Activated naive CD4-positive, alpha-beta T cell treated with Interleukin-2 at 50 U/mL for 16 hours (primary cell): ENCODE measurements at places on chromosomes 16 and 17.

GRCh38 chr16:14125708-14126107 lies 54.6 kb downstream of the MRTFB start:
- no peak for DNase-seq

DNA sequence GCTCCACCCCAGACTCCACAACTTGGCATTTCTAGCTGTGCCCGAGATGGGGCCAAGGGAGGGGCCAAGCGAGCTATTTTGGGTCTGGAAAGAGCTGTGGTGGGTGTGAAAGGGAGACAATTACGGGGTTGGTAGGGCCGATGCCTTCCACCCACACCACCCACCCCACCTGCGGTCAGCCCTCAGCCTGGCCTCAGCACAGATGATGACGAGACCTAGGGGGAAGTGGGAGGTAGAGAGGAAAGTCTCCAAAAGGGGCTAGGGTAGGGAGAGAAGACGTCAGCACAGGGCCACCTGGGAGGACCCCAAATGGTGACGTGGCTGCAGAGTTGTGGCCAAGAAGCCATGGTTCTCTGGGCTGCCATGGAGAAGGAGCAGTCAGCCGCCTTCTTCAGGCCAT lies 83.1 kb downstream of the SDK2 start:
- DNase-seq, result no peak

GRCh38 chr17:66655861-66656260 lies 179.1 kb upstream of the CACNG5 start:
- DNase-seq, result peak; percentile 76

GRCh38 chr16:77833921-77834634 lies 45.7 kb downstream of the VAT1L start:
- no peak for DNase-seq

DNA sequence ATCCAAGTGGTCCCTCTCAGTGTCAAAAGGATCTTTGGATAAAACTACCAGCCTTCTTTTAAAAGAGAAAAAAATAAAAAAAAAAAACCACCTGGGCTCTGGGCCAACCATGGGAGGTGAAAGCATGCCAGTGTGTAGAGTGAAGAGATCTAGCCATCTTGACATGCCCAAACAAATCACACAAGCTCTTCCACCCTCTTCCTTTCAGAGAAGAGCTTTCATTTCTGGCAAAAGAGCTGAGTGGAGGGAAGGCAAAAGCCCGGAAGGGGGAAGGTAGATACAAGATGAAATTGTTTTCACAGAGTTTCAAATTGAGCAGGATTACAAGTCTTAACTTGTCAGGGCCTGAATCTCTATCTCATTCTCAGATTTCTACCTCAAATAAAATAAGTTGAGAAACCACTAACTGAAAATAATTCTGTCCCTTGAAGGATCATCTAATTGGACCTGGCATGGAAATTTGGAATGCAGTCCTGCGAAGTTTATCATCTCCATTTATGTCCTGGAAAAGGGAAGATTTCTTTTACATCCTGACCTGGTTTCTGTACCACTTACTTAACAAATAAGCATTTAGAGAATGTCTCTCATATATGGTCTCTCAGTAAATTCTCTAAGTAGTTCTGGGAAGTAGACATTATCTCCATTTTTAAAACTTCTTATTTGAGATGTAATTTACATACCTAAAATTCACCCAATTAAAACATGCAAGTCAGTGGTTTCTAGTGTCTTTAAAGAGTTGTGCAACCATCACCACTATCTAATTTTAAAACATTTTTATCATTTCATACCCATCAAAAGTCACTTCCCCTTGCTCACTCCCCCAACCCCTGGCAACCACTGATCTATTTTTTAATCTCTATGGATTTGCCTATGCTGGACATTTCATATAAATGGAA lies 93.7 kb downstream of the TANGO6 start:
- no peak for DNase-seq

DNA sequence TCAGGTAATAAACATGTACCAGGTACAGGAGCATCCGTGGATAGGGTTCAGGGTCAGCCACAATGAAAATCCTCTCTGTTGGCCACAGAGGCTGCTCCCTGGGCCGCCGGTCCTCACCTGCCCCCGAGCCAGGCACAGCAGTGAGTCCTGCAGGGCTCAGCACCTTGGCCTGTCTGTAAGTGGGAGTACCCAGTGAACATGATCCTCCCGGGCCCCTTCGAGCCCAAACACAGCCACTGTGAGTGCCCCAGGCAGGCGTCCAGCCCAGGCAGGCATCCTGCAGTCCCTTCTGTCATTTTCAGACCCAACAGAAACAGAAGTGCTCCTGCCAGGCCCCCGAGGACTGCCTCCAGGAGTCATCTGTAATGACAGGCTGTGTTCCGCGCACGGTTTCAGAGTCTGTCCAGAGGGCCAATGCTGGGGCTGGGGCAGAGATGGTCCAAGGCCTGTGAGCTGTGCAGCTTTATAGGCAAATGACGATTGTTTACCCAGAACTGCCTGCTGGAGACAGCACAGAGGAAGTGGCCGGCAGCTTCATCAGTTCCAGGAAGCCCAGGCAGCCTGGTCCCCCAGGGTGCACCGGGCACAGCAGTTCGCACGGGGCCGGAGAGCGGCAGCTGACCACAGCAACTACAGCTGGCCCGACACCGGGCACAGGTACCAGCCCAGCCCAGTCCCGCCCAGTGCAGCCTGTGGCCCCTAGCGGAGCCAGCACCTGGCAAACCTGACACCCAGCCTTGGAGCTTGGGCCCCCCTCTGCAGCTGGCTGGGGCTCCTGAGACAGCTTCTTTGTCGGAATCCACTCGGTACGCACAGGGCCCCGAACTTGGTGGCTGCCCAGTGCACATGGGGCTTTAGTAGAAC lies 13.2 kb downstream of the SLC7A5 start:
- no peak for DNase-seq

DNA sequence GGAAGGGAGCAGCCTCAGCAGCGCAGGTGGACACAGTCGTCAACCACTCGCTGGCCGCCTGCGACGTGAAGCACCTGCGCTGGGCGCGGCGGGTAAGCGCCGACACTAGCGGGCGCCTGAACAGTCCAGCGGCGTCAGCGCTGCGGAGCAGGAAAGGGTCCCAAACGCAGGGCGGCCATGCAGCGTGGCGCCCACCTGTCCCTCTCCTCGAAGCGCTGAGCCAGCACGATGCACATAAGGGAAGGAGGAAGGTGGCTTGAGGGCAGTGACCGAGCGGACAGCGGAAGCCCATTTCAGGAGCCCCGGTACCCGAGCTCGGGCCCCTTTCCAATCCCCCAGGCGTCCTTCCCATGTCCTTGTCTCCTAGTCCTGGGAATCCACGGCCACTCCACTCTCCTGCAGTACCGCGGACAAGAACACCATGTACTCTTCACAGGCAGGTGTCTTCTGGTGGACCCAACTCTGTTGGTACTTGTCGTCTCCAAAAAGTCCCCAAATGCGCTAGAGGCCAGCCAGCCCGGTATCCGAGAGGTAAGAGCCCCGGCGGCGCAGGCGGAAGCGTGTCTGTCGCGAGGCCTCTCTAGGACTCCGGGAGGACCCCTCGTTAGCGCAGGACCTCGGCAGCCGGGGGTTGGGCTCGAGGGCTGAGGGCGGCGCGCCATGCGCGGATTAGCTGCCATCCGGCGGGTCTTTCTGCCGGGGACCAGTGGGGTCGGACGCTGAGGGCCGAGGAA lies 14.4 kb downstream of the ZNF232 start:
- no peak for DNase-seq

DNA sequence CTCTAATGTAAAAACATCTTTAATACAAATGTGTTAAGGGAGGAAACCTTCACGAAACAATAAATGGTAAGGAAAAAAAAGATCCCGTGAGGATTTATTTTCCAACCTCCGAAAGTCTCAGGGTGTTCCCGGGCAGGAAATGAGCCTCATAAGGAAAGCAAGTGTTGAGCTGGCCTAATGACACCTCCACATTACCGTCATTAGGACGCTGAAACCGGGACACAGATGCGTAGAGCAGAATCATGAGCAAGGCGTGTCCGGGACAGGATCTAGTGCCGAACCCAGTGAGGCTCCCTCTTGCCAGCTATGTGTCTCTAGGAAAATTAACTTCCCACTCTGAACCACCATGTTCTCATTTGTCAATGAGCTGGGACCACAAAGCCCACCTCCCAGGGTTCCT lies 22.7 kb upstream of the CYTH1 start:
- DNase-seq, result peak; percentile 48

DNA sequence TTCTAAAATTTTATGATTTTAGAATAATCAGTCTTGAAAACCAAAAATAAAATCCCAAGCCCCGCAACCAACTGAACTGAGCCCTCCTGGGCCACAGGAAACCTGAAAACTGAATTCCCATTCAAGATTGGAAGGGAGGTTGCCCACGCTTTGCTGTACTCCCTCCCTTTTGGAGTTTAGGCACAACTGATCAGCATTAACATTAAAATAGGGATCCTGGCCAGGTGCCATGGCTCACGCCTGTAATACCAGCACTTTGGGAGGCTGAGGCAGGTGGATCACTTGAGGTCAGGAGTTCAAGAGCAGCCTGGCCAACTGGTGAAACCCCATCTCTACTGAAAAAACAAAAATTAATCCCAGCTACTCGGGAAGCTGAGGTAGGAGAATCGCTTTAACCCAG lies 52.7 kb upstream of the NETO2 start:
- DNase-seq, result no peak

- no peak for DNase-seq
These were observed 11.2 kb downstream of the PRAC1 start for GRCh38 chr17:48711128-48711527.

DNA sequence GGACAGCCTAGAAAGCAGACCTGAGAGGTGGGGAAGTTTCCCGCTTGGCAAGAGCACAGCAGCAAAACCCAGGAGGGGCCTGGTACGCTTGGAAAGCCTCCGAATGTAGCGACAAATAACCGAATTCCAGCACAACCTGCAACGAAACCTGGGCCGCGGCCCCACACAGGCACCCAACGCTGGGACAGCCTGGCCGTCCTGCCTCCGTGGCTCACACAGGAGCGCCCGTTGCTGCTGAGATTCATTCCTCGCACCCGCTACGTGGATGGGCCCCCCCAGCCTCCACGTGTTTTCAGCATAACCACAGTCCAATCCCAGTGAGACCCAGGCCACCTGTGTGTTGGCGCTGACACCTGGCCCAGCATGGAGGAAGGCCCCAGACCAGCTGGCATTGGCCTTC lies 42.9 kb downstream of the LMF1 start:
- no peak for DNase-seq

DNA sequence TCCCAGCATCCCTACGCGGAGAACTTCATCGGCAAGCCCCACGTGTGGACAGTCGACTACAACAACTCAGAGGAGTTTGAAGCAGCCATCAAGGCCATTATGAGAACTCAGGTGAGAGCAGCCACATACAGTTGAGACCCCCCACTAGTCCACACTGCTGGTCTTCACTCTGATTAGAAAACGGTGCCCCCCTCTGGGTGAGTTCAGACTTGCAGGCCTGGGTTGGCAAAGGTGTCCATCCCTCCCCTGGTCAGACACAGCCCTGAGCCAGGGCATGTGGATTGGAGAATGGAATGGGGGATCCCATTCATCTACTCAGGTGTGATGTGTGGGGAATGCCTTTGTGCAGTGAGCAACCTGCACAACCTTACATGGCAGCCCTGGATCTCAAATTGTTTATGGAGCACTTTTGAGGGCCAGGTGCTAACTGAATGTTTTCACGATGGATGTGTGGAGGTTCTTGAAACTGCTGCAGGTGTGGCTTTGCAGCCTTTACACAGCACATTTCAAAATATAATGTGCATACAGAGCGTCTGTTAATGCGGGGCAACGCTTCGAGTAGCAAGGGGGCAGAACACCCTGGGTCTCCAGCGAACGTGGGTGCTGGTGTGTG lies 72.6 kb downstream of the MGAT5B start:
- no peak for DNase-seq

GRCh38 chr16:22815863-22816262 lies 1.9 kb downstream of the HS3ST2 start:
- no peak for DNase-seq
